Jurkat, Clone E6-1 (cell line): ENCODE measurements at places on chromosomes 4 and X.

DNA sequence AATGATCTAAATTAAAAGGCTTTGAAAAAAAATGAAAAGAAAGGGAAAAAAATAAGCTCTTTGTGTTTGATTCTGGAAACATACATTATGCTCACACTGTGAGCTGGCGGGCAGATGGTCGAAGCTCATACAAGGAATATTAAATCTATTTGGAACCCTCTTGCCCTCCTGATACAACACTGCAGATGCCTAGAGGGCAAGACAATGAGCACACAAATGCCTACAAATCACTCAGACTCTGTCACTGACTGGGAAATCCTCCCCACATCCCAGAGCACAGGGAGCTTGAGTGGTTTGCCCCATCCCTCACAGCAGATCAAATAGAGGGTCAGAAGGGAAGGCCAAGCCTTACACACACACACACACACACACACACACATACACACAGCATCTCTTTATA lies 320.4 kb downstream of the HNRNPD start:
- DNase-seq = no peak

GRCh38 chr4:82496349-82496748 lies 65.4 kb downstream of the TMEM150C start:
- no peak for DNase-seq

- DNase-seq = no peak
Measured at GRCh38 chrX:153828723-153829548, 1.4 kb downstream of the PDZD4 start.

- DNase-seq = no peak
Measured at GRCh38 chr4:139027776-139028175, 12.2 kb downstream of the NOCT start.
